ENCODE measurements at places on chromosomes 2 and 18.

- DNase-seq: peak; percentile 96
Observed at GRCh38 chr2:235493775-235494715, at the start of gene AGAP1. Gene AGAP1 (plus strand): TSS chr2:235494043.

DNA sequence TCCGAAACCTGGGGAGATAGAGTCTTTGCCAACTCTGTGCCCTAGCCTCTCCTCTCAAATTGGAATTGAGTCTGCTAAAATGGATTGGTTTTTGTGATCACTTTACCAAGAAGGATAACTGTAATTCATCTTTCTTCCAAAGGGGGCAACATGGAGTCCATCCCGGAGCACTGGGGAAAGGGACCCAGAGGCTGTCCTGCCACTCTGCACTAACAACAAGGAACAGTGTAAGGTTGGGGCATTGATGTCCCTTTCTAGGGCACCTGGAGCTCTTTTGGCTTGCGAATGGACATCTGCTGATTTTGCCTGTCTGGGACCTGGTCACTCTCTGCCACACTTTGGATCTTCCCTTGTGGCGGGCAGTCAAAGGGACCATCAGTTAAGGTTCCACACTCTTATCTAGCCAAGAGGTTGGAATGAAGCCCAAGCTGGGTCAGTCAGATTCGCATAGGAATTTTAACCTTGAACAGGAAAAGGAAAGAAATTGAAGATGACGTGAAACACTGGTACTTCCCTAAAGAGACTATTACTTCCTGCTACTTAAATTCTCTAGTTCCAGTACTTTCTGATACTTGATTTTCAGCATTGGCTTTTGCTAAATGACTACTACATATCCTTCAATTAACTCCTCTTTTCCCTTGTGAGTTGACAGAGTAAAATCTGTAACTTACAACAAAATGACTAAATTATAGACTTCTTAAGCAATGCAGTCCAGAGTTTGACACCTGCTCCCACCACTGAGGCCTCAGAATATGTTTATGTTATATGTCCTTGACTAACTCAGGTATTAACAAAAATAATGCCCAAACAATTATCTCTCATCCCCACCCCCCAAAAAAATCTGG is 64.7 kb upstream of the KLF7 start:
- no peak for DNase-seq

- DNase-seq: no peak
Observed at GRCh38 chr2:38615237-38615636, 12.5 kb upstream of the HNRNPLL start.

DNA sequence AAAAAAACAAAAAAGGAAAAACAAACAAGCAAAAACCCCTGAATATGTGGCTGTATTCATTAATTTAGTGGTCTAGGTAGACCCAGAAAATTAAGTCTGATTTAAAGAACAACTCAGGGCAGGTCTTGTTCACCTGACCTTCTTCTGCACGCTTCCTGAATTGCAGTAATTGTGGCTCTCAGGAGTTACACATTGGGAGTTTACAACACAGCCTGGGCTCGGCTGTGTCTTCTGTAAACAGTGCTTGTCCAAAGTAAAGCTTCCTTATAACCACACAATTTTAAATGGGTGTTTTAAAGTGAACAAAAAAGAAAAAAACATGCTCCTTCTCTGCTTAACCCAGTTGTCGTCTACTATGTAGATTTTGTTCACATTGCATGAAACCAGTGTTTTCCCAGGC is 8.3 kb upstream of the MTIF2 start:
- DNase-seq: no peak

DNA sequence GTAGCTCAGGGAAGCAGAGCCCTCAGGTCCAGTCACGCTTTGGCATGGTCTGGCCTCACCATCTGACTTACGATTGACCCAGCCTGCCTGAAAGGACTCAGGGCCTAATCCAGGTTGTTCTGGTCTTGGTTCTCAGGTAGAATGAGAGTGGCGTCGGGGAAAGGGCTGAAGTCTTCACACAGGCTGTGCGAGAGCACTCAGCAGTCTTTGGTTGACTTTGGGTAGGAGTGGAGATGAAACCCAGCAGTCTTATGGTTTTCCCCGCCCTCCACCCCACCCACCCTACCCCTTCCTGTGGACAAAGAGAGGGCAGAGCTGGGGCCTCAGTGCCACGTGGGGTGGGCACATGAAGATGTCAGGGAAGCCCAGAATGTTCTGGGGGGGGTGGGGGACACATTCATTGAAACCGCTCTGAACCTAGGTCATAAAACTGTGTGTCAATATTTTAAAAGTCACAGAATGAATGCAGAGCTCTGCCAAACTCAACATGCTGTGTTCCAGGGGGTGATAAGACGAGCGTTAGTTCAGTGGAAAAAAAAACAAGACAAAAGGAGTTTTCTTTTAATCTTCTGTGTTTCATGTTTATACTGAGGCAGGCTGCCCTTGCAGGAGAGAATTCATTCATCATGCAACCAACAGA is 58.6 kb upstream of the ALPP start:
- DNase-seq: no peak

- DNase-seq: no peak
Observed at GRCh38 chr2:112296407-112296806, 21.0 kb downstream of the ZC3H6 start.

GRCh38 chr18:42112657-42113420 is 157.8 kb downstream of the PIK3C3 start:
- DNase-seq: no peak

Measured in left ventricle myocardium superior (tissue), 1 donor.